ENCODE measurements at places on chromosomes 3 and 15.

DNA sequence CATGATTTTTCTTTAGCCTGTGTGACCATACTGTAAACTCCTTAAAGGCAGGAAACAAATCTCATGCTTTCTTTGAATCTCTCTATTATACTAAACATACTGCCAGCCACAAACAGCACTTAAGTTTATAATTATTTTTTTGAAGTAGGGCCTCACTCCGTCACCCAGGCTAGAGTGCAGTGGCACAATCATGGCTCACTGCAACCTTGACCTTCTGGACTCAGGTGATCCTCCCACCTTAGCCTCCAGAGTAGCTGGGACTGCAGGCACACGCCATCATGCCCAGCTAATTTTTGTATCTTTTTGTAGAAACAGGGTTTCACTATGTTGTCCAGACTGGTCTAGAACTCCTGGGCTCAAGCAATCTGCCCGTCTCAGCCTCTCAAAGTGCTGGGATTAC lies 14.5 kb upstream of the SLITRK3 start:
- no peak for DNase-seq

- DNase-seq = no peak
These were observed 13.0 kb downstream of the FNDC3B start for GRCh38 chr3:172052405-172052804.

DNA sequence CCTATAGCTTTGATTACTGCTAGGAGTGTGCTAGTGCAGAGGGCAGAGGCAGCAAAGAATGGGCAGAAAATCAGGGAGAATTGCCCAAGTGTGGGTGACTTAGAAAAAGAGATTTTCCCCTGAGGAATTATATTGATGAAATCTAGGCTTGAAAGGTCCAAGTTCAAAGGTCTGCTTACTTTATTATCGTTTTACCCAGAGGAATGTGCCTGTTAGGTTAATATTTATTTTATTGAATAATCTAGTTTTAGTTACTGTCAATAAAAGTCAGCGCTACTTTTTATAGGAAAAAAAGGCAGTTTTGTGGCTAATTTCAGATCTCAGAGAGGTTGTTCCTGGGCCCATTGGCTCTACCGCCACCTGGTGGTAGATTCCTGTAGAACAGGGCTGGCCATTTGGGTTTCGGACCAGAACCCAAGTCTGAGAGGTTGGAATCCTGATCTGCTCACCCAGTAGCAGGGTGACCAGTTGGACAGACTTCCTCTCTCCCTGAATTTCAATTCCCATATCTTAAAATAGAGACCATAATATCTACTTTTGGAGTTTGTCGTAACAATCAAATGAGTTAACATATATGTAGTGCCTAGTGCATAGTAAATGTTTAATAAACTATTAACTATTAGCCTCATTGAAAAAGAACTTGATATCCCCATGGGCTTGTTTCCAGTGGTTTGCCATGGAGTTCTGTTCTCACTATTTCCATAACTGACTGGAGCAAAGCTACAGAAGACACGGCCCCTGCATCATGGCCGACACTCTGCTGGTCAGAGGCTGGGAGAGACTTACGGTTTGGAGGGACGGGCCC lies 62.7 kb upstream of the ZNF148 start:
- no peak for DNase-seq

- DNase-seq = no peak
These were observed 73.7 kb downstream of the CHDH start for GRCh38 chr3:53772562-53772961.

- DNase-seq = no peak
These were observed 59.9 kb downstream of the IGF2BP2 start for GRCh38 chr3:185764980-185765370.

- DNase-seq = no peak
These were observed 421.4 kb downstream of the EPHA6 start for GRCh38 chr3:97235611-97236315.

GRCh38 chr3:87287011-87287410 lies 10.6 kb upstream of the POU1F1 start:
- DNase-seq = no peak

DNA sequence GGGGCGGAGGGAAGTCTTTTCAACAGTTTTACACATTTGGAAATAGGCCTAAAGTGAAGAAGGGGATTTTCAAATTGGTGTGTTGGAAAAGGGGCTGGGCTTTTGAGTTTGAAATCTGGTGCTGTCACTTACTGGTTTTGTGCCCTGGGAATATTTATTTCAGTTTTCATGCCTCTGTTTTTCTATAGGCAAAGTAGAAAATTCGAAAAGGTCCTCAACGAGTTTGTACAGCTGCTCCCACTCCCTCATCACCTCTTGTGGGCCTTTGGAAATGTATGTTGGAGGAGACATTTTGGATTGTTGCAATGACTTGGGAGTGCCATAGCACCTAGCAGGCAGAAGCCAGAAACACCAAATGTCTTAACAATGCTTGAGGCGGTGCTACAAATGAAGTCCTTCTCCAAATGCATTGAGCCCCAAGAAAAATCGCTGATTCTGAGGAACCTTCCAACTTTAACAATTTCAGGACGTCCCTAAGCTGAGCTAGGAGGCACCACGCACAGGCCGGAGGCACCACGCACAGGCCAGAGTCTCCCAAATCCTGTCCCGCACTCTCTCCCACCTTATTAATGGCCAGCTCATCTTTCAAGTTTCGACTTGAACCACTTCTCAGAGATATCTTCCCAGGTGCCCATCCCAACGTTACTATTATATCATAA lies 639 bp upstream of the POLR2M start:
- no peak for DNase-seq

DNA sequence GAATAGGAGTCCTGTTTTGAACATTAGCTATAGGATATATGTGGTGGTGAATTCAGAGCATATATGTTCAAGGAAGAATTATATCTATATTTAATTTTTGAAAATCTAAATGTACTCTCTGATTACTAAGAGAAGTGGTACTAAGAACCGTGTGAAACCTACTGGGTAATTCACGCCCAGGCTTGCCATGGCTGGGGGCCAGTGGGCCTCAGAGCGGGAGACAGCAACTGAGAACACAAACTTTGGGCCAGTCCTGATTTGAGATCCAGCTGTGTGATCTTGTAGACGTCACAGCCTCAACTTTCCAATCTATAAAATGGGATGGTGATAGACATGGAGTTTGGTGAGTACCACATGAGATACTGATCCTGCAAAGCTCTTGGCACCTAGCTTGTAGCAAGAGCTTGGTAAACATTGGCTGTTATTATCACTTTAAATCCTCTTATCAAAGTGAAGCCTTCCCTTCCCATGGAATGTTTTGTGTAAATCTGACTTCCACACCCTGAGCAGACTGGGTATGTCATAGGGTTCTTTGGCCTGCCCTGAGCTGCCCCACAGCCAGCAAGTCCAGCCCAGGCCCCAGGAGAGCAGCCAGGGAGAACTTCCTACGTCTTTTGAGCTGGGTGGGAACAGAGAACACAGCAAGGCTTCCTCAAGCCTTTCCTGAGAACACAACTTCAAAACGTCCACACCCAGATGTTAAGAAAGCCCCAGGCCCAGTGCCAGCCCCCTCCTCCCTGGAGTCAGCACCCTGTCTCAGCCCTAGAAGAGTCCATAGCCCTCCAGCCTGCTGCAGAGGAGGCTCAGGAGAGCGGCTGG lies 8.2 kb upstream of the PAQR5 start:
- DNase-seq = no peak

GRCh38 chr3:196619223-196619622 lies 20.3 kb upstream of the NRROS start:
- DNase-seq = no peak

GRCh38 chr15:23069496-23070166 lies 30.3 kb upstream of the TUBGCP5 start:
- DNase-seq = no peak

DNA sequence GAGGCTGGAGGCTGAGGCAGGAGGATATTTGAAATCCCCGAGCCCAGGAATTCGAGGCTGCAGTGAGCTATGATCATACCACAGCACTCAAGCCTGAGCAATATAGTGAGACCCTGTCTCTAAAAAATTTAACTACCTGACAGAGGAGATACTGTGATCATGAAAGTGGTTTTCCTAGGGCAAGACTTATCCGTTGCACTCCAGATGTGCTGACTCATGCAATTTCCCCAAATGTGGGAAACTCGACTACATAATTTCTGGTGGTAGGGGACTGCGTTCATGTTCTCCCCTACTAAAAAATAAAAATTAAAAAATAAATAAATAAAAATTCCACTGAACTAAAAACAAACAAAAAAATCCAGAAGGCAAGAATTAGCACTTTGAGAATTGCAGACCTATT lies 271.7 kb downstream of the SHQ1 start:
- no peak for DNase-seq

DNA sequence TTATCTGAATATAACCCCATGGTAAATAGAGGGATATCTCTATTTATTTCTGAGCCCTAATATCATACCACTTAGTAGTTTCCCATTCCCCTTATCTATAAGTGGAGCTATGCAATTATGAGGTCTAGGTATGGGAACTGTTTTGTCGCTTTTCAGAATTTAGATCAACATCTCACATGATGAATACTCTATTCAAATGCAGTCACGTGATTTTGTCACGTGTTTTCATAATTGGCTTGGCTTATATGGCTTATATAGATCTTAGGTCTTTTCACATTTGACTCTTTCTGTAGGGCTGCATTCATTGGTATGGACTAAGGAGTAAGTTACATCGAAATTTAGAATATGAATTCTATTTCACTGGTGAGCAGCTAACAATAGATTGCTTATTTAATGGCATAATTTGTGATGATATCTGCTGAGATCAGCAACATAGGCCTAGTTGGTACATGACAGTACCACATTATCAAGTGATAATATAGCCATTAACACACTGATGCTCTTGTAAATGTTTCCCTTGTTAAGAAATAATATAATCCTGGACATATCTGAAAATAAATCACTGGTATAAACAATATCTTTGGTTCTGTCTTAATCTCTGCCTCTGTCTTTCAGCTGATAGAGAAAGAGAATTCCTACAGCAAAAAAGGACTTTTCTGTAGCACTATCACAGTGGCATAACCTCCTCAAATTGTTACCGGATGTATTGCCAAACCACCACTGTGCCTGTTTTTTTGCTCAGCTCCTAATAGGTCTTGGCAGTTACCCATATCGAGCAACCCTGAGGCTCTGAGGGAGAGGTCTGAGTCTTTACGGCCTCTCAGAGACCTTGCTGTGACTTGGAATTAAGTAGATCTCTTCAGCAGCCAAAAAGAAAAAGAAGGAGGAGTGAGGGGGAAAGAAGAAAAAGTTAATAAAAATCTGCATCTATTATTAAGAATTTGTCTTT lies 357.1 kb downstream of the ZPLD1 start:
- DNase-seq = no peak

GRCh38 chr3:129690406-129690805 lies 83.9 kb upstream of the PLXND1 start:
- DNase-seq = no peak

DNA sequence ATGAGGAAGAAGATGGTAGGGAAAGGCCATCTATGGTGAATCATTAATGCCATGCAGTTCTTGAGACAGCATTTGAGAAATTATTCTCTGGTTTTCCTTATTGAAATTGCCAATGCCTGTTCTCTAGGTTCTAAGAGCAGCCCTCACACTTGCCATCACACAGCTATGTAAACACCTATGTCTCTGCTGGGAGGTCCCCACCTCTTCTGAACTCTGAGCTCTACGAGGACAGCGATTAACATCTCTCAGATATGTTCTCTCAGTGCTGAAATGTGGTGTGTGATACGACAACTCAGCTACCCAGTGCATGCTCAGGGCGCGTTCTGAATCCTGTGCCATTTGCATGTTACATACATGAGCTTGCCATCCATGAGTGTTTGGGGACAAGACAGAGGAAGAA lies 131.3 kb upstream of the CTDSPL start:
- no peak for DNase-seq

- no peak for DNase-seq
These were observed 1.4 kb upstream of the CHMP2B start for GRCh38 chr3:87225659-87226058.

DNA sequence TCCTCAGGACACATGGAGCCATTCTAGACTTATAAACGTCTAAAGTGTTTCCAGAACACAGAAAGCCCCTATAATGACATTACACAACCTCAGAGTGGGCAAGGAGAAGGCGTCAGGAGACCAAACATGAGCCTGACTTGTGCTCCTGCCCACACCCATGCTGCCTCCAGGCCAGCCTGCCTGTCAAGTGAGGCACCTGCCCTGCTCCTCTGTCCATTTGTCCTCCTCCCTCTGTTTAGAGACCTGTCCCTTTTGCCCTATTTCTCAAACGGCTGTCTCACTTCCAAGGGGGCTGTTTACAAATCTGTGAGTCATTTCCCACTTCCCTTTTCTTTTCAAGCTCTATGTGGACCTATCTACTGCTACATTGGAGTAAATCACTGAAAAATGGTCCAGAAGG lies 21.0 kb downstream of the ZDHHC3 start:
- DNase-seq = no peak

DNA sequence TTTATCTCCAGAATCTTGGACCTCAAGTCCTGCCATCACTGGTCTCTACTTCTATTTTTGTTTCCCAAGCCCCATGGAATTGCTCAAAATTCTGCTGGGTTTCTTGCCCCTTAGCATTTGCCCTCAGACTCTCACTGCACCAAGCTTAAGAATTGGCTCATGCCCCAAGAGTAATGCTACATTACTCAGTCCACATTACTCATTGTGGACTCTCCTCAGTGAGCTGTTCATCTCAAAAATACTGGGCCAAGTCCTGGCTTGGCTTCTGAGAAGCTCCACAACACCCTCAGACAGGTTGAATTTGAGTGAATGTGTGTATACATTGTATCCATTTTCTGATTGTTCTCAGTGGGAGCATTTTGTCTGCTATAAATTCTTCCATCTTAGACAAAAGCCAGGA lies 364.4 kb upstream of the ARHGEF26 start:
- DNase-seq = no peak

DNA sequence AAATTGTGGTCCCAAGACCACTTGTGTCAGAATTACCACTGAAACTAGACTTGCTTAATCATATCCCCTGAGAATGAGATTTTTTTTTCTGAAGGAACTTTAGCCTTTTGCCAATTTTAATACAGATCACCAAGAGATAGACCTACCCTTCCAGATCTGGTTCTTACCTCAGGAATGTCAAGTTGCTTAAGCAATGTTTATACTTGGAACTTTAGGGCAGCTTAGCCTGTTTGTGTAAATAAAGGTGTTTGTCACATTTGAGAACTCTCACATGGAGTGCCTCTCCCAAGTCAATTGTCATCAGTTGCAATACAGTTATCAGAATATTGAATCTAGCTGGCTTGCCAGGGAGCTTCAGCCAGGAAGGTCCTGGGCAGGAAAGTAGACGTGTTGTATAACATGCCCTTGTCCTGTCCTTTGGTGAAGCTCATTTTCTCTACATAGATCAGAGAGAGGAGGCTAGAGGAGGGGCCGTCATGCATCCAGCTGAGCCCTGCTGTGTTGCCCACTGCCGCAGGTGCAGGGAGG lies 3.9 kb downstream of the GPD1L start:
- DNase-seq = no peak

DNA sequence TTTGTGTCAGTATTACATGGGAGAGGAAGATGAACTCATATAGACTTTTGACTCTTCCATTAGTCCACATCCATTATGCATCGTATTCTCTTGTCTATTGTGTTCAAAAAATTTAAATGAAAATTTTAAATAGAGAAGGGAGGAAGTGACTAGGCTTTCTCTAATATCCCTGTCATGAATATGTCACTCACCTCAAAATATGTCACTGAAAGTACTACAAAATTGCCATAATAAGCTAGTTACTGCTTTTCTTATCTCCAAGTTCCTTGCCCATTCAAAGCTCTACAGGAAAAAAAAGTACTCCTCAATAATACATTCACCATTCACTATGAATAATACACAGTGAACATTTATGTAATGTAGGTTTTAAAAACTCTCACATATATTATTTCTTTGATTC lies 22.3 kb upstream of the GHSR start:
- DNase-seq = no peak

- no peak for DNase-seq
These were observed 78.8 kb downstream of the BFSP2 start for GRCh38 chr3:133478624-133479023.

All from activated CD8-positive, alpha-beta memory T cell treated with anti-CD3 and anti-CD28 coated beads for 4 hours (primary cell).